ENCODE measurements at places on chromosomes 7 and 10.

- DNase-seq = no peak
These were observed 5.3 kb downstream of the DENND2A start for GRCh38 chr7:140635345-140635744.

- no peak for DNase-seq
These were observed 21.5 kb downstream of the ARL5B start for GRCh38 chr10:18680754-18681153.

GRCh38 chr7:55622241-55622640 lies 49.9 kb upstream of the VOPP1 start:
- DNase-seq = no peak

GRCh38 chr10:128530301-128530700 lies 404.1 kb upstream of the MKI67 start:
- DNase-seq = no peak

DNA sequence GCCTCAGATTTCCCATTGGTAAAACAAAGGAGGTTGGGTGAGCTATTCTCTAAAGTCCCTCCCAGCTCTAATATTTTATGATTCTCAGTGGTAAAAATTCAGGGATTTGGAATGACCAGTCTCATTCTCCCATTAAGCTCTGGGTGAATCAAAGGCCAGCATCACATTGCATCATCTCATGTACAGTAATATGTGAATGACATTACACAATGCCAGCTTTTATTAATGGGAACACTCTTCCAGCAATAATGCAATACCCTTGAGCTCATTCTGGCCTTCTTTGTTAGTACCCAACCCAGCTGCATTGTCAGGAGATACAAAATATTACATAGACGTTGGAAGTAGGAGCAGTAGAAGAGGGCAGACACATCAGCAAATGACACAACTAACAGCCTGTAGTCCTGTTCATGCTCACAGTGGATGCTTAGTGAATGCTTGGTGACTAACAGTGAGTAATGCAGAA lies 100.0 kb upstream of the EGR2 start:
- DNase-seq = no peak

- peak; percentile 11 for DNase-seq
These were observed 64.4 kb downstream of the BPGM start for GRCh38 chr7:134710854-134711624.

DNA sequence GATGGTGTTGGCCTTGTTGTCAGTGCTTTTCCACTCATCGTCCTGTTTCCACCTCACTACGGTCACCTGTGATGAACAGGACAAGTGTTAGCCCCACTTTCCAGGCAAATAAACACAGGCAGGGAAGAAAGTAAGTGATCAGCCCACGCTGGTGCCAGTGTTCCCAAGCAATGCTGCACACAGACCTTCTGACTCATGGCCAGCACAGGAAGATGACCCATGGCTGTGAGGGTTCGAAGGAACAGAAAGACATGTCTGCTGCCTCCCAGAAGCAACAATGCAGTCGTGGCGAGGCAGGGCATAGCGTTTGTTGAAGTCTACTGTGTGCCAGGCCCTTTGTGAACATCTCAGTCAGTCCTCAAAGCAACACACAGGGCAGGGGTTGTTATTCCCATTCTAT lies 35.7 kb downstream of the SLC29A3 start:
- DNase-seq = no peak

DNA sequence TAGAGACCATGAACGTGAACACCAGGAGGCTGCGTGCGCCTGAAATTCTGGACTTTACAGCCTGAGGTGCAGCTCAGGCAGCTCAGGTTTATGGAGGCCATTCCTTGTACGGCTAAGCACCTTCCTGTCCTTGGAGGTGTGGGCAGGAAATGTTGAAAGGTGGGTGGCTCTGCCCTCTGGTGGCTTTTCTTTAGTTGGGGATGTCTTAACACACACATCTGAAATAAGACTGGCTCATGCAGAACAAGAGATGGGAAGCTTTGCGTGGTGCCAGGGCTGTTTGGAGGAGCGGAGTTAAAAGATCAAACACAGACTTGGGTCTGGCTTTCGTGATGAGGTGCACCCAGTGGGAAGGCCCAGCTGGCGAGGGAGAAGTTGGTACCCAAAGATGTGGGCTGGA lies 64.1 kb downstream of the DOCK1 start:
- DNase-seq = no peak

DNA sequence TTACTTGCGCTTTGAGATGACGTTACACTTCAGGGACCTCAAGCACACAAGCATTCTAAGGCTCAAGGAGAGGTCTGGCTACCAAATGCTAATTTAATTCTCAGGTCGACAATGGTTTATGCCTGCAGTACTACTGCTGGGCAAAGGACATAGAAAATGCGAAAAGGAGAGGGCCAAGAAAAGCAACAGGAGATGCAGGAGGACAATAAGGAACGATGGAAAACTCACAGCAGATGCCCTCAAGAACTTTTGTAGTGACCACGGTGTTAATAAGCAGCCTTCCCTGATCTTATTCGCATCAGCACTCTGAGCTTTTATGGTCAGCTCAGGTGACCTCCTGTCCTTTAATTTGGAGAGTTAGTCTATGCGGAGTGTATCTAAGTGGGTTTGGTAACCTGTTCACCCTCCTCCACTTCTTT lies 146.3 kb downstream of the GPR85 start:
- no peak for DNase-seq

GRCh38 chr10:19815731-19816410 lies 361 bp upstream of the PLXDC2 start:
- no peak for DNase-seq

DNA sequence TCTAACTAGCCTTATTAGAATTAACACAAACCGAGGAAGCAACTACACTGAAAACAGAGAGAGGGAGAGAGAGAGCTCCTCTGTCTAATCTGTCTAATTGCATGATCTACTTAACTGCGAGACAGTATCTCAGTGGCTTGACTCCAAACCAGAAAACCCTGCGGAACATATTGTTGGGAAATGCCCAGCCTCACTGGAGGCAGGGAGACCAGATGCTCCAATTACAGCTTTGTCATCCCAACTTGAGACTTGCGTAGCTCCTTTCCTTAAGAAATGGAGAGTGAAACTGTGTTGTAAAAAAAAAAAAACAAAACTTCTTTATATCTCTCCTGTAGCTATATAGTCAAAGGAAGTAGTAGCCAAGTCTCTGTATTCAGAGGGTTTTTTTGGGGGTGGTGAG lies 52.0 kb upstream of the ZNRF2 start:
- no peak for DNase-seq

DNA sequence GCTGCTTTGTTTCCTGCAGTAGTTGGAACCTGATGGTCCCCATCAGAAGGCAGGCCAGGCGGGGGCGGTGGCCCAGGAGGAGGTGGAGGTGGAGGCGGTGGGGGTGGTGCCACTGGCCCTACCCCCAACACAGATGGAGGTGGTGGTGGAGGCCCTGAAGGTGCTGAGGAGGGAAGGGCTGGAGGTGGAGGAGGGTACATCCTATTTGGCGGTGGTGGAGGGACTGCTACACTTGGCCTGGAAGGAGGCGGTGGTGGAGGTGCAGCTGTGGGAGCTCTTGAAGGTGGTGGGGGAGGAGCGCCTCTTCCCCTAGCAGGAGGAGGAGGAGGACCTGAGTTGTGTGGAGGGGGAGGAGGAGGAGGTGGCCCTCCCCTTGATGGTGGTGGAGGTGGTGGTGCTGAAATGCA lies 36.8 kb downstream of the LMOD2 start:
- DNase-seq = no peak
